ENCODE measurements at places on chromosomes 12 and 14. TPM values are rescaled to one million over a fixed set of nuclear protein-coding genes. Genes with fewer than 3 reads are reported as not detected.
A peak's percentile ranks its signal among the peaks of the same experiment; 100 is the strongest.

- DNase-seq, result peak; percentile 28
These were observed 589 bp upstream of the HVCN1 start for GRCh38 chr12:110689281-110690126.

DNA sequence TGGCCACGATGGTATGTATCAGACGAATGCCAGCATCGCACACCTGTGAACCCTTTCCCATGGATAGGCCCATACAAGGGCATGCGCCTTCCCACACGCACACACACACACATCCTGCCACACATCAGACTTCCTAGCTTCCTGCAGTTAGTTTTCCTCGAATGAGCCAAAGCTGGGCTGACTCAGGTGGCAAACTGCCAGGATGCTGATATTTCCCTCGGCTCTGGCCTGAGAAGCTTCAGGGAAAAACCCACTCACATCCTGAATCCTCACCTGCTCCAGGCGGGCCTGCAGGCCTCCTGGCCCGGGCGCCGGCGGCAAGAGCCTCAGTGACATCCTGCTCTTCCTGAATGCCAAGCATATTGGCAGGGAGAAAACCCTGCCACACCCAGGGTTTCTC is 22.4 kb downstream of the CALM1 start:
- peak; percentile 88 for DNase-seq

- DNase-seq, result no peak
These were observed 1.9 kb downstream of the PLEKHG3 start for GRCh38 chr14:64706119-64706592.

GRCh38 chr14:35403114-35403602 is 1.4 kb downstream of the NFKBIA start:
- peak; percentile 51 for DNase-seq

DNA sequence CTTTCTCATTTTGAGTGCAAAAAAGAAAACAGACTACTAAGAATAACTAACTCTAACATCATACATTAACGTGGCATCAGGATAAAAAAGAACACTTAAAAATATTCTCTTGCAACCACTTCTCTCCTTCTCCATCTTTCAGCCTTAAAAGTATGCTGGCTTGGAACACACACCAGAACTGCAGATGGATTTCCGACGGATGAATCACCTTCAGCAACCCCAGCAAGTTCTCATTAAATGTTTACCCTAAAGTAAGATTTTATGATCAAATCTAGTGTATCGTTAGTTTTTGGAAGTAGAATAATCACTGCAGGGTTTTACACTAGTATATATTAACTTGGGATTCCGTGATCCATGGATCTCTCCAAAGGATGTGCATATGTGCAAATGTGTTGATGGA is 1.2 kb downstream of the NEK9 start:
- no peak for DNase-seq

GRCh38 chr12:5745251-5745888 is 199.7 kb downstream of the ANO2 start:
- DNase-seq, result peak; percentile 78

DNA sequence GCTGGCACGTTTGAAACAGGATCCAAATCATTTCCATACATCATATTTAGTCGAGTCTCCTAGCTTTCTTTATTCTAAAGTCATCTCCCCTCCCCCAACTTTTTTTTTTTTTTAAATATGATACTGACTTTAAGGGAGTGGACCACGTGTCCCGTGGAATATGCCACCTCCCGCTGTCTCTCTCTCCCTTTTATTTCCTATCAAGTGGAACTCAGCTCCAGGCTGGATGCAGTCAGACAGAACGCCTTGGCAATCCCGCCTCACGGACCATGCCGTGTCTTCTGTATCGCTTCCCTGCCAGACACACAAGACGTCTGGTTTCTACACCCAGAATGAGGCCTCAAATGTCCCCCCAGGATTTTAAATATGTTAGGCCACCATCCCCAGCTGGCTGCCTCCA is 21.2 kb downstream of the BCL7A start:
- DNase-seq, result no peak

GRCh38 chr14:57526942-57527341 is 33.3 kb upstream of the CCDC198 start:
- DNase-seq, result no peak

GRCh38 chr14:49769581-49770211 is 1.7 kb downstream of the KLHDC2 start:
- no peak for DNase-seq

GRCh38 chr12:111363578-111363977 is 5.3 kb downstream of the PHETA1 start:
- DNase-seq, result no peak

- DNase-seq, result no peak
These were observed 112.7 kb downstream of the EFCAB11 start for GRCh38 chr14:89841851-89842250.

DNA sequence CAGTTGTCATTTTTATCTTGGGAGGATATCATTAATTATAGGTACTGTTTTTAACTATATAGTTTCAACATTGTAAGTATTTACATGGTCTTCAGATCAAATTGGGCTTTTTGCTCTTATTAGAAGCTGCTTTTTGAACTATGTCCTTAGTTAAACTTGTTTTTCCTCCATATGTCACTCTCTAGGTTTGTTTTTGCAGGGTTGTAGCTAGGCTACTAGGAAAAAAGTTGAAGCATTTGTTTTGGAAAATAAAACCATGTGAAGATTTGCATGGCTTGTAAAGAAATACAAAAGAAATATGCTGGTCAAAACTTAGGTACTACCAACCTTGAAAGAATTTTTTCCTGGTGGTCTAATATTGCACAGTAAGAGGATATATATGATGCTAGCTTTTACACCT is 3.4 kb downstream of the ARID2 start:
- no peak for DNase-seq

DNA sequence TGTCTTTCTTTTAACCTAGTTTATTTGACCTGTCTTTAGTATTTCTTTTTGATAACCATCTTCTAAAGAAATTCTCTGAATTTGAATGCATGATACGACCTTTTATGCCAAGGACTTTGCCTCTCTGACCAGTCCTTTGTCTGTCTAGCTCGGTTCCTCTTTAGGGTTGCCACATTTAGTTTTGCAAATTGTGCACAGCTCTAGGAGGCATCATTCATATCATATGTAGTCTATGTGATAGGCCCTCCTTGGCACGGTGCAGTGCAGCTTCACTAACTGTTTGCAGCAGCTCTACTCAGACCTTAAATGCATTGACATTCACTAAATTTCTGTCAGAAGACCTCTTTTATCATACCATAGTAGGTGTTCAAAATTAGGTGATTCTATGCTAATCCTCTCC is 75.6 kb downstream of the USP15 start:
- no peak for DNase-seq

- no peak for DNase-seq
These were observed 33.6 kb downstream of the AACS start for GRCh38 chr12:125098676-125099408.

- no peak for DNase-seq
These were observed 541.2 kb downstream of the RPS29 start for GRCh38 chr14:49044981-49045380.

DNA sequence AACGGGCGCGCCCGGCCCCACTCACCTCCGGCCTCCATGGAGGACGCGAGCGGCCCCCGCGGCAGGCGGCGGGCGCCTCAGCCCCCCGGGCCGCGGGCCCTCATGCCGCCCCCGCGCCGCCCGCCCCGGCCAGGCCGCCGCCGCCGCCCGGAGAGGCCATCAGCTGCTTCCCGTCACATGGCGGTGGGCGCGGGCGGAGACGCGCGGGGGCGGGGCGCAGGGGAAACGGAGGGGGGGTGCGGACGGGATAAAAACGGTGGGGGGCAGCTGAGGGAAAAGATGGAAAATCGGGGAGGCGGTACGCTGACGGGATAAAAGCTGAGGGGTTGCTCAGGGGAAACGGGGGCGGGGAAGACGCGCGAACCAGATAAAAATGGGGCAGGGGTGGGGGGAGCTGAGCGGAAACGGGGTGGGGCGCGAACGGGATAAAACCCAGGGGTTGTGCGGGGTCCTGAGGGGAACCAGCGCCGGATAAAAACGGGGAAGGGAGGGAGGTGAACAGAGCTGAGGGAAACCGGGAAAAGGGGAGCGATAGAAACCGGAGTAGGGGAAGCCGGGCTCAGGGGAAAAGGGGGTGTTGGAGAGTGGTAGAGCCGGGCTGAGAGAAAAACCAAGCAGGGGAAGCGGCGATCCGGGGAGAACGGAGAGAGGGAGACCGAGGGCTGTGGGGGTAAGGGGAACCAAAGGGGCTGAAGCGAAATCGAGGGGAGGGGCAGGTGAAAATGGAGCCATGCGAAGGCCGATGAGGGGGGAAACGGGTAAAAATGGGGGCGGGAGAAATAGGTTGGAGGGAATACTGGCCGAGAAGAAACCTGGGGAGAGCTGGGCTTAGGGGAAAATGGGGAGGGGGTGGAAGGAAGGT is at the start of gene WSB2:
Gene WSB2 (minus strand): TSS at position 169 of the 862 bp plus-strand sequence. CDS start 131 bp downstream, at position 38.
- peak; percentile 87 for DNase-seq

- DNase-seq, result no peak
These were observed at the start of gene KRT4 for GRCh38 chr12:52813885-52814709. Gene KRT4, minus strand, starts transcription at chr12:52814116. Its CDS starts 58 bp downstream, at chr12:52814058.

GRCh38 chr12:104708891-104709290 is 249.2 kb downstream of the SLC41A2 start:
- no peak for DNase-seq

DNA sequence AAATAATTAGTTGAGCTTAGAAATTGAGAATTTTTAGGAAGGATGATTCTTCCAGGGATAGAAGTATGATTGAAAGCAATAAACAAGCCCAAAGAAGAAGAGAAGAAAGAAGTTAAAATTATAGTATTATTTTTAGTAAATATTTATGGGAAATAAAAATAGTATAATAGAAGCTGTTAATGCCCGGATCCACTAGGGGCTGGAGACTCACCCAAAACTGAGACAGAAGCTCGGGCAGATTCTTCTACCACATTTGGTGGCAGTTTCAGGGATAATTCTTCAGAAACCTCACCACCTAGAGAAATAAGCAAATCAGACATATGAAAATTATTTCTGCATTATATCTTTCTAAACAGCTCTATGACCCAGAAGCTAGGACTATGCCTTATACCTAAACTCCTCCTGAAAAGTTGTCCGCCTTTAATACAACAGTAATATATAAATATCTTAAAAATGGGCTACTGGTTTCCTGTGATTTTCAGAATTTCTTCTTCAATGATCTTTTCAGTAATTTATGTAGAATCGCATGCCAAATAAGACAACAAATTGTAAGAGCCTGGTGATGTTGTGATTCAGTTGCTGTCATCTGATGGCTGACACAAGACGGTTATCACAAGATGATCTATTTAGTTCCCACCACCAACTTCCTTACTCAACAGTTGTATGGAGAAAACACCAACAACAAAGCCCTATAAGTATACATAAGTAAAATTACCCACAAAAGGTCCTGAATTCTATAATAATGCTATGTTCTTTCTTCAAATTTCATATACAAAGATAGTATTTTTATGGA is 35.6 kb downstream of the A2M start:
- no peak for DNase-seq

- DNase-seq, result no peak
These were observed 4.4 kb downstream of the TBX5 start for GRCh38 chr12:114401328-114402083.

DNA sequence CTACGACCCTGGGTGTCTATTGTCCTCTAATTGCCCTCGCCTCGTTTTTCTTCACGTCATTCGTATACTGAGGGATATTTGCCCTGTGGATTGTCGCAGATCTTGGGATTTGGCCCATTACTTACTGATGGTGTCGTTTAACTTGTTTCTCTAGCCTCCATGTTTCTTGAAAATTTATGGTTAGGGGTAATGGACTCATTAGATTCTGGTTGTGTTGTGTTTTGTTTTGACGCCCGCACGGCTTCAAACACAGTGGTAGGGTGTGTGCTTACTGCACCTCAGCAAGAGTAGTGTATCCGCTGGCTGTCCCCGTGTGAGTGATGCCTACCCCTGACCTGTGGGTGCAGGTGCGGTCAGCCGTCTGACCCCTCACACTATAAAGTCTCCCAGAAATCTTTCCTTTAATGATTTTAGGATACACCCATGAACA is 874 bp upstream of the RNU6-8 start:
- peak; percentile 32 for DNase-seq

- DNase-seq, result no peak
These were observed 72.8 kb downstream of the TTC7B start for GRCh38 chr14:90743425-90743824.

DNA sequence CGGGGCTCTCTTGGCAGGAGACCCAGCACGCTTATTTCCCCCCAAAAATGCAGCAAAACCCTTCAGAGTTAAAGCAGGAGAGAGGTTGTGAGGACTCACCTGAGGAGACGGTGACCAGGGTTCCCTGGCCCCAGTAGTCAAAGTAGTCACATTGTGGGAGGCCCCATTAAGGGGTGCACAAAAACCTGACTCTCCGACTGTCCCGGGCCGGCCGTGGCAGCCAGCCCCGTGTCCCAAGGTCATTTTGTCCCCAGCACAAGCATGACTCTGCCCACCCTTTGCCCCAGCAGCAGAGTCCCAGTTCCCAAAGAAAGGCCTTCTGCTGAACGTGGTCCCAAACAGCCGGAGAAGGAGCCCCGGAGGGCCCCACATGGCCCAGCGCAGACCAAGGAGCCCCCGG is 337.7 kb downstream of the TMEM121 start:
- no peak for DNase-seq

DNA sequence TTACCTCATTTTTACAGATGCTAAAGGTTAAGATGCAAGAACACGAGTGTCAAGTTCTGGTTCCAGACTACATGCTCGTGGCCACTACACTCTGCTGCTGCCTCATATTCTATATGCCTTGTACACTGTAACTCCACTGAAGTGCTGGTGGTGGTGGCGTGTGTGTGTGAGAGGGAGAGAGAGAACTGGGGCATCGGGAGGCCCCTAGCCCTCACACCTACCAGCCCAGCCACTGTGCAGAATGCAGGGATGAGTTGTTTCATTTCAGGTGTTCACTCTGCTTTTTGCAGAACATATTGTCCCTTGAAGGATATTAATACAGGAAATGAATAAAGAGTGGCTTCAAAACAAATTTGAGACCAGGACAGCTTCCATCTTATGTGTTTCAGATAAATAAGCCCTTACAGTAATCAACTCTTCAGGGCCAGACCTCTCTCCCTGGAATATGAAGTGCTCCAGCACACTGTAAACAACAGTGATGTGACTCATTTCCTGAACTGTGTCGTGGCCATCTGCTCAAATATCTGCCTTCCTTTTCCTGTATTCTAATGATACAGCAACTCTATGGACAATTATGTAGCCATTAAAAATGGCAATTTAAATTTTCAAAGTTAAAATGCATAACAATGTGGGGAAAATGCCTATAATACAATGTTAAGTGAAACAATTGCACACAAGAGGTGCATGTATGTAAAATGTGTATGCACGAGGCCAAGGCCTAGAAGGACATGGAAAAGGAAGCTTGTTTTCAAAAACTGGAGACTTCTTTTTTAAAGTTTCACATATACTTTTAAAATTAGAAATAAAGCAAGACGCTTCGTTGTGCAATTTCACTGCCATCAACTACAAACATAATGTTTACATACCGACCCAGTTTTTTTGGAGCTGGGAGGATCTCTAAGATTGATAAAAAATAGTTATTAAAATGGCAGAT is 215.4 kb downstream of the PELI2 start:
- DNase-seq, result no peak

- DNase-seq, result no peak
These were observed 36.8 kb upstream of the GLIPR1 start for GRCh38 chr12:75443709-75444108.

GRCh38 chr14:105519946-105520698 is 6.3 kb upstream of the TMEM121 start:
- DNase-seq, result no peak

SPTB gene
- 0.18 TPM for total RNA-seq

APOF gene
- not detected for total RNA-seq

RAB3IP gene
- 31.6 TPM for total RNA-seq

IFNG-AS1 gene
- not detected for total RNA-seq

CACNA2D4 gene
- 5.5 TPM for total RNA-seq

MUCL1 gene
- total RNA-seq, result not detected

CLEC9A gene
- not detected for total RNA-seq

TMEM52B gene
- 0.30 TPM for total RNA-seq

OTUB2 gene
- 2.2 TPM for total RNA-seq

TTC8 gene
- total RNA-seq, result 74.2 TPM

SIX4 gene
- total RNA-seq, result 3.1 TPM
